ENCODE measurements at places on chromosomes 13 and 19.

DNA sequence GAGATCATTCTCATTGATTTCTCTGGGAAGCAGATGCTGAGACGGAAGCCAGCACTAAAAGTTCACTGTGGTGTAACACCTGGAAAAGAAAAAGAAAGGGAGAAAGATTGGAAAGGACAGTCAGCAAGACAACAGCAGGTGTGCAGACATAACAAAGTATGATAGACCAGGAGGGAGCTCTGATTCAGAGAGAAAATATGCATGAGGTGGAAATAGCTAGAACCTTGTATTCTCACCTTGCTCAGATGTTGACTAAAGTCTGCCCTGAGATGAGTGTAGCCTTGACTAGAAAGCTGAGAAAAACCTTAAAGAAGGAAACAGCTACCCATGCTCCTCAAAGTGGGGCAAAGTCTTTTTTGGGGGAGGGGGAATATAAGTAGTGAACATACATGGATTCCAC is 1711.8 kb downstream of the EFNB2 start:
- DNase-seq = no peak

GRCh38 chr19:40237791-40238190 is 11.3 kb upstream of the CCNP start:
- no peak for DNase-seq

DNA sequence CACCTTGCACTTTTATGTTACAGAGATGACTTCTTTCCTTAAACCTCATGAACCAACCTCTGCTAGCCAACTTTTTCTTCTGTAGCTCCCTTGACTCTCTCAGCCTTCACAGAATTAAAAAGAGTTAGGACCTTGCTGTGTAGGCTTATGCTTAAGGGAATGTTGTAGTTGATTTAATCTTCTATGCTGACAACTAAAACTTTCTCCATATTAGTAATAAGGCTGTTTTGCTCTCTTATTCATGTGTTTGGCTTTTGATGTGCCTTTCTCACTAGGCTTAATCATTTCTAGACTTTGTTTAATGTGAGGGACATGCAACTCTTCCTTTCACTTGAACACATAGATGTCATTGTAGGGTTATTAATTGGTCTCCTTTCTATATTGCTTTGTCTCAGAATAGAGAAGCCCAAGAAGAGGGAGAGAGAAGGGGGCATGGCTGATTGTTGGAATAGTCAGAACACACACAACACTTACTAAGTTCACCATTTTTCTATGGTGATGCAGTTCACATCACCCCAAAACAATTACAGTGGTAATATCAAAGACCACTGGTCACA is 509.5 kb downstream of the UQCRFS1 start:
- no peak for DNase-seq

- no peak for DNase-seq
Observed at GRCh38 chr19:11208561-11209471, 11.5 kb upstream of the KANK2 start.

DNA sequence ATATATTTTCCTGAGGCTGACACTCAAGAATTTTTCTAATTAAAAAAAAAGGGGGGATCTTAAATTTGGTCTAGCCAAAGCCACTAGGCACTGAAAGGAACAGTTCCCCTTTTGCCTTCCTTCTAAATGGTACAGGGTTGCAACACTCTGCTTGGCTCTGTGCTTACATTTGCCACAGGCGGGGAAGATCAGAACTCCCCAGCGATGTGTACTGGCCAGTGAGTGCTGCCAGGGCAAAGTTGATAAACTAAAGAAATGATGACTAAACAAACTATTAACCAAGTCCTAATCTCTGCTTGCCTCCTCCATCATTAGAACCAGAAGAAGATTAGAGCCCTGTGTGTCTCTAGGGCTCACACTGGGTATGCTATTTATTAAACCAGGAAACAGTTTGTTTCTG is 75.3 kb upstream of the SCEL start:
- DNase-seq = no peak
